IMR-90 (cell line): ENCODE measurements at places on chromosomes 13 and 19. TPM values are rescaled to one million over a fixed set of nuclear protein-coding genes. Genes with fewer than 3 reads are reported as not detected.
A peak's percentile ranks its signal among the peaks of the same experiment; 100 is the strongest.

The NEK5 gene
- under 0.01 TPM in 1 of 2 replicates, not detected in the other for total RNA-seq

DNA sequence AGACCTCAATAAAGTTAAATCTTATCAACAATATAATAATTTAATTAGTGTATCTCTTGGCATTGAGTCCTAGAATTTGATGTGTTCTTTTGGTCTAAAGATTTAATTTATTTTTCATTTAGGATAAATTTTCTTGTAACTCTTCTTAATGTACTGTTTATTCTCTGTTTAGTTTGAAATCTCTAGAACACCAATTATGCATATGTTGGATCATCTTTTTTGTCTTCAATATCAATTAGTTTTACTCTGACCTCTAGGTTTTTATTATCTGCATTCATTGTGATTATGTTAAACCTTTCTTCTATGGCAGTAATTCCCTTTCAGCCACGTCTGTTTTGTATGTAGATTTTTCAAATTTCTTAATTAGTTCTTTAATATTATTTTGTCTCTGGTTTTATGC lies 93.8 kb upstream of the ARHGEF7 start:
- H3K27me3 ChIP-seq, result no peaks in the 10 kb centered on the region
- H3K4me1 ChIP-seq, result no peaks in the 10 kb centered on the region
- no peak for DNase-seq
- H3K36me3 ChIP-seq, result no peaks in the 10 kb centered on the region
- H3K27ac ChIP-seq, result no peak overlapping the region
- H3K4me3 ChIP-seq, result no peak overlapping the region

- H3K27ac ChIP-seq, result no peak overlapping the region
- no peak overlapping the region for H3K4me3 ChIP-seq
- H3K27me3 ChIP-seq, result no peaks in the 10 kb centered on the region
- DNase-seq, result no peak
These were observed 53.8 kb downstream of the KCTD12 start for GRCh38 chr13:76832258-76832988.

DNA sequence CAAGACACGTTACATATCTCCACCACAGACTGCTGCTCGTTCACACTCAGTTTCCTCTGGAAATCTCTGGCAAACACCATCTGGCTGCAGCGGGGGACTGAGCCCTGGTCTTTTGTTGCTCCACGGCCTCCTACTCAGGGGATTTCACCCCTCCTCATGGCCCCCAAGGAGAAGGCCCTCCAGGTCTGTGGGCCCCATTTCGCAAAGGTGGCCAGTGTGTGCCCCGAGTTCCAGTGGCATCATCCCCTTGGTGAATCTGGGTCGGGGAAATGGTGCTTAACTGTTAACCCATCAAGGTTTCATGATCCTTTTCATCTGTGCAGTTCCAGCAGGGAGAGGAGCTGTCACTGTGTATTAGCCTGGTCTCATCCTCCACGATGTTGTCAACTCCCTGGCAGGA lies 235.4 kb upstream of the MAB21L1 start:
- H3K27ac ChIP-seq, result no peak overlapping the region
- H3K27me3 ChIP-seq, result no peaks in the 10 kb centered on the region
- no peak overlapping the region for H3K4me3 ChIP-seq
- H3K4me1 ChIP-seq, result peaks cover 16% of the 10 kb centered on the region
- no peaks in the 10 kb centered on the region for H3K36me3 ChIP-seq

GRCh38 chr19:35117799-35118198 lies 2.2 kb downstream of the FXYD3 start:
- H3K4me1 ChIP-seq, result no peaks in the 10 kb centered on the region
- H3K27me3 ChIP-seq, result peaks cover 22% of the 10 kb centered on the region
- DNase-seq, result no peak
- no peak overlapping the region for H3K4me3 ChIP-seq
- H3K27ac ChIP-seq, result no peak overlapping the region

DNA sequence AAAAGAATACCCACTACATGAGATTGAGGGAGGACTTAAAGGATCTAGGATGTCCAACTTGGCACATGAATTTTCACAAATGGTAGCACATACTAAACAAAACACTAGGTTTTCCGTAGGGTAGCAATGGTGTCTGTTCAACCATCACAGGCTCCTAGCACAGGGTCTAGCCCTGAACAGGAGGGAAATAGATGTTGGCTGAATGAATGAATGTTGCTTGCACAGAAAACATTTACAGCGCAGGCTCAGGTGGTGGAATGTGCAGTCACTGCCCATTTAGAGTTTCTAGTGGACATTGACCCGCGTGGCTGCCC lies 1.9 kb upstream of the MYCBP2 start:
- peak overlapping the region; percentile 23; the same call in 1 of the 2 replicates for H3K27ac ChIP-seq
- H3K4me3 ChIP-seq, result peak overlapping the region; percentile 80
- no peaks in the 10 kb centered on the region for H3K4me1 ChIP-seq
- no peak for DNase-seq
- H3K27me3 ChIP-seq, result no peaks in the 10 kb centered on the region; the same call in 1 of the 2 replicates

The TINCR gene
- total RNA-seq, result not detected in 2 replicates
